ENCODE measurements at places on chromosomes 6 and 20. TPM values are rescaled to one million over a fixed set of nuclear protein-coding genes. Genes with fewer than 3 reads are reported as not detected.

The APOM gene
- 2.5 TPM for total RNA-seq

The FGD2 gene
- total RNA-seq = not detected

DNA sequence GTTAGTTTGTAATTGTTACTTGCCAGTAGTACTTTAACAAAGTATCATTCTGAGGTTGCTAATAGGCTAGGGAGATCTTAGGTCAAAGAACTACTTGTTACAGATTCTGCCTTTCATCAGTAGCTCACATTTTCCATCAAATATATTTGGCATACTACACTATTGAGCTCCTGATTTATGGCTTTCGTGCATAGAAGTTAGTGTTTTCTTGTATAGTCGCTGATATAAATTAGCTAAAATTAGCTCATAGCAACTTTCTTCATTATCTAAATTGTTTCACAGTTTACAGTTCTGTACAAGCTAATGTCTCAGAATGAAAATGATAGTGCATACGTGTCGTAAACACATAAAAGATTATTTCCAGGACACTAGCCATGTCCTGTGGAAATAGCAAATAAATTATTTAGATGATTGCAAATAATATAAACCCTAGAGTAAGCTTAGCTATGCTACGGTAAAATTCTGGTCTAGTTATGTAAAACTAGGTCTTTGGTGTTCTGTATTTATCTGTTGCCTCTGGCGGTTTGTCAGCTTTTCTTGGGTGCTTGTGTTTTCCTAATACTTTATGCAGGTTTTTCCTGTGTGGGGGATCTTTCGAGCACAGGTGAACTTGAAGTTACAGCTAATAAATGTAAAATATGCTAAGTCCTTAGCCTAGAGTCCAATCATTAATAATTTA lies 15.1 kb downstream of the PDE7B start:
- DNase-seq = no peak

DNA sequence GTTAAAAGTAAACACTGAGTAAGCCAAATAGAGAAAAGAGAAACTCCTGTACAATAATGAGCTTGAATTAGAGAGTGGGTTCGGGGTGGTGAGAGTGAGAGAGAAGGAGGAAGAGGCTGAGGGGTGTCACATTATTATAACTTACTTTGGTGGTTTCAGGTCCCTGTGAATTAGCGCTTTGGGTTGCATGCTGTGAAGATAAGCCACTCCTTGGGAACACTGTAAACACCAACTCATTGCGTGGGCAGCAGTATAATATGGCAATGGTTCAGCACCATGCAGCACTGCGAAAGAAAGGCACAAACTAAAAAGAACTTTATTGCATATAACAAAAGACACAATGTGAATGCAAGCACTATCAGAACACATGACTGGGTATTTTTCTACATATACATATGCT lies 26.9 kb downstream of the MAP3K7 start:
- no peak for DNase-seq

The SLC22A16 gene
- not detected for total RNA-seq

DNA sequence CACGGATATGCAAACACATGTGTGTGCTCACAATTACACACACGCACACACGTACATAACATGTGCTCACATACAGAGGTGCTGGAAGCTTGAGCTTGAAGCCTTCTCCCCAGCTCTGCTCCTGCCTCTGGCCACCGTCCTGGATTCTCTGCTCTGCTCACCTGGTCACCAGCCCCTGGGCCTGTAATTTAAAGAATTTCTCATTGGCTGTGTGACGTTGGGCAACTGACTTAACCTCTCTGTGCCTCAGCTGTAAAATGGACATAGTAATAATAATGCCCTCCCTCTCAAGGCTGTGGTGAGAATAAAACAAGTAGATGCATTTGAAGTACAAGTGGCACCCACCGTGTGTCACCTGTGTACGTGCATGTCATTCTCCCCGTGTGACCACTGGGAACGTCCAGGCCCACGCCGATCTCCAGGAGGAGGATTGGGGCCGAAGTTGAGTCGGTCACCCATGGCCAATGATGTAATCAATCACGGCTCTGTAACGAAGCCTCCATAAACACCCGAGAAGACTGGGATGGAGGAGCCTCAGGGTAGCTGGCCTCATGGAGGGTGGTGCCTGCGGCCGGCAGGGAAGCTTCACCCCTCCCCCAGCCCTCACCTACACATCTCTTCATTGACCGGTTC lies 160.9 kb upstream of the AFDN start:
- no peak for DNase-seq
